ENCODE measurements at places on chromosomes 4 and X.

DNA sequence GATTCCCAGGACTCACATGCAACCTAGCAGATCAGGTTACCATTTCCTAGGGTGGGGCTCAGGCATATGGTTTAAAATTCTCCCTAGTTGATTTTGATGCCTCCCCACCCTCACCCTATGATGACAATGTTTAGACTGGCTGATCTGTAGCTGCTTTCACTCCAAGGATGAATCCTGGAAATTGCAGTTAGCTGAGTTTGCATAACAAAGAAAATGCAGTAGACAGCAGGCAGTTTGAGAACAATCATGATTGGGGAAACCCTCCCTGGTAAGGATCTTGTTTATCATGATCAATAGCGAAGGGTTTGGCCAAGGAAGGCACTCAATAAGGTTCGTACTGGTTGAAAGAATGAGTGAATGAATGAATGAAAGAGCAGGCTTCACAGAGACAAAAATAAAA lies 2.1 kb downstream of the ZNF518B start:
- no peak for DNase-seq

DNA sequence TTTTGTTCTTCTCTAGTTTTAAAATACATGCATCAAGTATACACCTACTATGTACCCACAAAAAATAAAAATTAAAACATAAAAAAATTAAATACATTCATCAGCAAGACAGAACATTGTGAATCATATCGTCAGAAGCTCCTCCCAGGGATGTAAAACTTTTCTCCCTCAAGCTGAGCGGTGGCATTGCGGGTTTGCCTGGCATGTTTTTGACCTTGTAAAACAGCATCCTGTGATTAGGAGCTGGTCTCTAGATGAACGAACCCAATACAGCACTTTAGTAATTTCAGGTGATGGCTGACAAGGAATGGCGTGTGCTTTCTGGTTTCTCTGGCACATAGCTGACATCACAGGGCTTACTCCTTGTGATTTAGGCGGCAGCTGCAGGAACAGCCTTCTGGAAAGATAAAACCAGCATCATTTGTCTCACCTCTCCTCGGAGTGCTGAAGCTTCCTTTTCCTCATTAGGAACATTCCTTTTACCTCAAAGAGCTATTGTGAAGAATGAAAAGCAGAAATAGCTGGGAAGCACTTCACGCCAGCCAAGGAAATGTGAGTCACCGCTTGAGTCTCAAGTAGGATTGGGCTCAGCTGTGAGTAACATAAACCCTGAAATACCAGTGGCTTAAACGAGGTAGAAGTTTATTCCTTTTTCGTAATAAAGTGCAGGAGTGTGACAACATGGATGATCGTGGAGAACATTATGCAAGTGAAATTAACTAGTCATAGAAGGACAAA lies 44.3 kb downstream of the NYX start:
- DNase-seq, result no peak

DNA sequence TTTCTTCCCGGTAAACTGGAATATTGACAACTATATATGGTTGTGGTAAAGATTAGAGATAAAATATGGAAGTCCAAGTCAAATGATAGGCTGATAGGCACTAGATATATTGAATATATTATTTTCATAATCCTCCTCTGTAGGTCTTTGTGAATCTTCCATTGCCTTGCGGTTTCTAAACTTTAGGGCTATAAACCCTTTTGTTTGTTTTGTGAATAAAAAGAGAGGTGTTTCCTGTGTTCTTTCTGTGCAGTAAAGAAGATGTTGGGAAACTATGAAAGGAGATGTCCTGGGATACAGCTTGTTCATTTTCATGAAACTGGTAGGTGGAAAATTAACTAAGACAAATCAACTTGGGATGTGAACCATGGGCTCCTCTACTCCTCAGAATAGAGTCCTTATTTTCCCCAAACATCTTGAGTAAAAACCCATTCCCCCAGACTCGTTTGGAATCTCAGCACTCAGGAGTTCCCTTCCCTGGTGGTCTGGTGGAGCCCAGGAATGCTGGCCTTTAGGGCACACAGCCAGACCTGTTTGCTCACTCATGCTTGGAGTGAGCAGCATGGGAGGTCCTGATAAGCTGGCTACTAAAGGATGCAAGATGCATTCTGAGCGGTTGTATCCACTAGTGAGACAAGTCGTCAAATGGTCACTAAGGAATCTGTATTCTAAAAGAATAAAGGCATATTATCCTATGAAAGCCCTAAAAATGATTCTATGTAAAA lies 22.2 kb downstream of the PRDM8 start:
- DNase-seq, result no peak

GRCh38 chr4:113637823-113638561 lies 123.5 kb downstream of the CAMK2D start:
- no peak for DNase-seq

DNA sequence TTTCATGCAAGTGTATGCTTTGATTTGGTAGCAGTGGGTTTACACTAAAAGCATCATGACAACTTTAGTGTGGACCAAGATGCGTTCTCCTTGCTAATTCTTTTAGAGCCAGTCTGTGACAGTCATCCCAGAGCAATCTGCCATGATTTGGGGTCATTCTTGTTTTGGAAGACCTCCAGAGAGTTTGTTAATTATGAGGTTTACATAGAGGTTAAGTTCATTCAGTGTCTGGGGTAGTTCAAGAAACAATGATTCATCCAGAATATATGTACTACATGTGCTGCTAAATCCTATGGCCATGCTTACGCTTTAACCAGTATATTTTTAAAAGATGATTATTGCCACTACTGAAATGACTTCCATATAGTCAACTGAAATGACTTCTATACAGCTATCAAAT lies 328.5 kb upstream of the AGA start:
- no peak for DNase-seq

DNA sequence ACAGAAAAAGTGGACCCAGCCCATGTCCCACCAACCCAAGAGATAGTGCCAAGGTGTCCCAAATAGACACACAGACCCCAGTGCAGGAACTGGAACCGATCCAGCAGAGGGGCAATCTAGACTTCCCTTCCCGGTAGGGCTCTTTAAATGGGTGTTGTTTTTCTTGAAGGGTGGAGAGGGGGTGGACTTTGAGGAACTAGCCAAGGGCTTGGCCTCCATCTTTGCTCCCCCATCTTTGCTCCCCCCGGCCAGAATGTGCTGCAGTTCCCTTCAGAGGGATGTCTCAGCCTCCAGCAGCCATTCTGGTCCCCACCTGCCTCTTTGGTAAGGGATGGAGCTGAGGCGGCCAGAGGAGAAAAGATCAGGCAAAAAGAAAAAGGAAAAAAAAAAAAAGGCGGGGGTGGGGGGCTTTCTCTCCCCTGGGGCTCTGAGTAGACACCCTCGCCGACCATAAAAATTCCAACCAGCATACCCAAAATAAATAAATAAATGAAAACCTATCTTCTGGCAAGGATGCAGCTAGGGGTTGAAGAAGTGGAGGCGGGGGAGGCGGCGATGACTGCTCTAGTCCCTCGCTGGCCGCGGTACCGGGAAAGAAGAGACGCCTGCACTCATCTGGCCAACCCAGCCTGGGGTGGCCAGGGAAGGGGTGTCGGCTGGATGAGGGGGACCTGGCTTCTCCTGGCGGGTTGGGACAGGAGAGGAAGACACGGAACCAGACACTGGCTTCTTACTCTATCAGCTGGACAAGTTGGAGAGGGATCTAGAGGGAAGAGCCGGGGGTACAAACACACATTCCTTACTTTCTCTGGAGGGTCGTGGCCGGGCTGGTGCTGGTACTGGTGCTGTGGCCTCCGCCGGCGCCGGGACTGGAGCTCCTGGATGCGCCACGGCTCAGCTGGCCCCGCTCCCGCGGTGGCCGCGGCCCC lies 38.5 kb upstream of the IQSEC2 start:
- DNase-seq, result no peak

DNA sequence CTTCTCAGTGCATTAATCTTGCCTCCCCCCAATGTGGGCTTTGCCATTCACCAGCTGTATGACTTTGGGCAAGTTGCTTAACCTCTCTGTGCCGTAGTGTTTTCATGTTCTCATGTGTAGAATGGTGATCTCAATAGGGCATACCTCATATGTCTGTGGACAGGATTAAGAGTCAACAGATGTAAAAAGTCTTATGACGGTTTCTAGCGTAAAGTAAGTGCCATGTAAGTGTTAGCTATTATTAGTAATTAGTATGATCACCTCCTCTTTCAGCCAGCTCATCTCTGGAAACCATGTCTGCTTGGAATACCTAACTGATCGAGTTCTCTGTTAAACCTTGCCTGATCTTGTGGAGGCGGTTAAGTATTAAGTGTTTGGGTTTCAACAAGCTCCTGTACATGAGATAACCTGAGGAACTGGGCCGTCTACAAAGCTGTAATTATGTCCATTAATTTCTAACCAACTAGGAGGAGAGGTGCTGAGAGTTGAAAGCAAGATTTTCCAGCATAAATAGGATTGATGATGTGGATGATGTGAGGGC lies 66.3 kb downstream of the TSC22D3 start:
- DNase-seq, result no peak

- DNase-seq, result no peak
These were observed 32.0 kb downstream of the DAPP1 start for GRCh38 chr4:99848591-99849001.

- DNase-seq, result no peak
These were observed 56.9 kb downstream of the NSG1 start for GRCh38 chr4:4443821-4444220.

DNA sequence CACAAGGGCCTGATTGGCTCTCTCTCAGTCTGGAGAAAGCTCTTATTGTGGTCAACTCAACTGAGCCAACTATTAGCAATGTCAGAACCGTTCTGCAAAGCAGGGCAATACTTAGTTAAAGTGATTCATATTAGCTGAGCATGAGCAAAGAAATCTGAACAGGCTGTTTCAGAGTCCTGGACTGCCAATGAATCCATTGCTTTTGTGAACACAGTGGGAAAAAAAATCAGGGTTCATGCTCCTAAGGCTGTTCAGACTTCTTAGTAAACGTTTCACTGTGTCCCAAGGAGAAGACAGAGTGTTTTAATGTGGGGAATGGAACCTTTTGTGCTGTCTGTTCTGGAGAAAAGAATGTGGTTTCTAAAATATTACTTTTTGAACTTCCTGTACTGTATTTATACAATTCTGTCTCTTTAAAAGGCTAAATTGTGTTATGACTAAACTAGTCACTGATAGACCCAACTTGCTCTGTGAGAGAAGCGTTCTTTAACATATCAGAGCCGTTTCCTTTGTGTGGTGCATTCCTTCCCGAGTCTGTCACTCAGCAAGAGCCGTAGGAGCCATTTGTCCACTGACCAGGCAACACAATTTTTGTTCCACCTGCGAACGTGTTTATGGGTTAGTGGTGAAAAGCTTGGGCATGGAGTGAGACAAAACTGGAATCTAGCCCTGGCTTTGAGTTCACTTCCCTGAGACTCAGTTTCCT lies 366.1 kb downstream of the FBXO8 start:
- no peak for DNase-seq

- no peak for DNase-seq
These were observed 2.4 kb downstream of the PDLIM3 start for GRCh38 chr4:185532795-185533324.

DNA sequence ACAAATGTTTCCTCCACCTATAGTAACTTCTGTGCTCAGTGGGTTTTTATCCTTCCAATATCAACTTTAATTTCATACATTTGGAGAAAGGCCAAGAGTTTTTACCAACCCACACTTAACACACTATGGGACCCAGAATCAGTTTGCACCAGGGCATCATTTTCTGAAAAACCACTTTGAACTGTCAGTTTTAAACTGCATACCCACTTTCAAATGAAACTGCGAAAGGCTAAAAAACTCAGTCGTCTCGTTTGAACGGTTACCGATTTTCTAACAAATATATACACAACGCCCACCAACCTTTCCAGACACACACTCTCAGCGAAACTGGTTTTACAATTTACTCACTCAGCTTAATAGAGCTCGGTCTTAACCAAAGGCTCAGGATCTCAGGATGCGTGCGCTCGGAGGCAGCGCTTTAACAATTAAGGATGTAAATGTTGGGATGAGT lies 376 bp downstream of the ABCG2 start:
- no peak for DNase-seq

- DNase-seq, result no peak
These were observed 2.2 kb upstream of the FMR1NB start for GRCh38 chrX:147978931-147979330.

DNA sequence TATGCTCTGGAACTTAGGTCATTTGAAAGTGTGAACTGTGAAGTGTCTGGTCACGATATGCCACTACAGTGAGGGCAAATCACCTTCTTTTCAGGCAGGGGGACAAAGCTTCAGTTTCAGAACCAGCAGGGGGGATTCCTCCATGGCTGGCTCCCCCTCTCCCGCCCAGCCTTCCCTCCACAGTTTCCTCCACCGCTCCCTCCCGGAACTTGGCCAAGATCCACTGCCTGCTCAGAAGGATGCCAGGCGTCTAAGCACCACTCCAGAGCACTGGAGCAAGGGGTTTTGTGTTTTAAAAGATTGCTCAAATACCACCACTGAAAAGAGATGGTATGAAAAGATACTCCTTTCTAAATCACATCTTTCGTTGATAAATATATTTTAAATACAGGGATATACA lies 126.9 kb downstream of the ELOVL6 start:
- no peak for DNase-seq

- no peak for DNase-seq
These were observed 39.3 kb downstream of the NHSL2 start for GRCh38 chrX:71949844-71950445.

Data from CD8-positive, alpha-beta T cell (primary cell).